ENCODE measurements at places on chromosomes 1 and 21.

- no peak for DNase-seq
These were observed 200.6 kb downstream of the BRINP3 start for GRCh38 chr1:190277107-190277506.

- no peak for DNase-seq
These were observed 49.8 kb upstream of the RCC1 start for GRCh38 chr1:28456078-28456477.

GRCh38 chr1:244339776-244340175, 111.9 kb downstream of the ADSS2 start:
- DNase-seq, result no peak

DNA sequence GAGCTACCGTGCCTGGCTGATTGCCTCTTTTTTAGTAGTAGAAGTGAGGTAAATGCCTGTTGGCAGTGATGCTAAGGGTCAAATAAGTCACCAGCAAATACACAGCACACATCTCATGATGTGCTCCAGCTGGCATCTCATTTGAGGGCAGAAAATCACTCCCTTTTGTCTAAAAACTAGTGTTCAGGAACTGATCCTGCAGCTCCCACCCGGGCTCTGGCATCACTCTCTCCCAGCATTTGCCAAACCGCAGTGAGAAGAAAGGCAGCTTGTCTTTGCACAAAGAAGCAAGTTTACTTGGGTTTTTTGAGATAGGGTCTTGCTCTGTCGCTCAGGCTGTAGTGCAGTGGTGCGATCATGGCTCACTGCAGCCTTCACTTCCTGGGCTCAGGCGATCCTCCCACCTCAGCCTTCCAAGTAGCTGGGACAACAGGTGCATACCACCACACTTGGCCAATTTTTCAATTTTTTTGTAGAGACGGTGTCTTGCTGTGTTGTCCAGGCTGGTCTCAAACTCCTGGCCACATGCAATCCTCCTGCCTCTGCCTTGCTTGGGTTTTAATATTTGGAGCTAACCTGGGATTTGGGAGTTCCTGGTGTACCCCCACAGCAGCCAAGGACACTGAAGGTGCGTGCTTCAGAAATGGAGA, 4.1 kb downstream of the RBP7 start:
- no peak for DNase-seq

GRCh38 chr1:226558036-226558650, 9.6 kb downstream of the STUM start:
- no peak for DNase-seq

DNA sequence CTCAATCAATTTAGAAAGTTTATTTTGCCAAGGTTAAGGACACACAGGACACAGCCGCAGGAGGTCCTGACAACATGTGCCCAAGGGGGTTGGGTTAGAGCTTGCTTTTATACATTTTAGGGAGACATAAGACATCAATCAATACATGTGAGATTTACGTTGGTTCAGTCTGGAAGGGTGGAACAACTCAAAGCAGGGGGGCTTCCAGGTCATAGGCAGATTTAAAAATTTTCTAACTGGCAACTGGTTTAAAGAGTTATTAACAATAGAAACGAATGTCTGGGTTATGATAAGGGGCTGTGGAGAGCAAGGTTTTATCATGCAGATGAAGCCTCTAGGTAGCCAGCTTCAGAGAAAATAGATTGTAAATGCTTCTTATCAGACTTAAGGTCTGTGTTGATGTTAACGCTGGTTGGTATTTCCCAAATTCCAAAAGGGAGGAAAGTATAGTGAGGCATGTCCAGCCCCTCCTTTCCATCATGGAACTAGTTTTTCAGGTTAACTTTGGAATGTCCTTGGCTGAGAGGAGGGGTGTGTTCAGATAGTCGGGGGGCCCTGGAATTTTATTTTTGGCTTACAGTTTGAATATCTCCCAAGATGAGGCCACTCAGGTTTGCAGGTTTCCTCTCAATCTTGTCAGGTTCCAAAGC, 31.0 kb upstream of the TGFBR3 start:
- DNase-seq, result no peak

DNA sequence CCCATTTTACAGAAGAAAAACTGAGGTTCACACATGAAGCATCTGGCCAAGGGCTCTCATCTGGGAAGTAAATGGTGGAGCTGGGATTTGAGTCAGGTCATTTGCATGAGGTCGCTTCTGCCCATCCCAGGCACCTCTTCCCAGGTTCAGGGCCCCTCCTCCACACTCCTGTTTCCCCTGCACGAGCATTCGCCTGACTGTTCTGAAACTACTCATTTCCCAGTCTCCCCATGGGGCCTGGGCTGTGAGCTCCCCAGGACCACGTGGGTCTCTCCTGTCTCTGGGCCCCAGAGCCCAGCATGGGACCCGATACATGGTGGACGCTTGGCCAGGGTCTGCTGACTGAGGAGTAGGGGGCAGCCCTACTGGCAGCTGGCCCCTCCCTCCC, 360.8 kb downstream of the MATN1 start:
- DNase-seq, result no peak

GRCh38 chr1:9746651-9747050, 77.1 kb downstream of the CLSTN1 start:
- no peak for DNase-seq

All from GM20000 (cell line).